ENCODE measurements at places on chromosomes 3 and 15.

GRCh38 chr15:27045796-27046195 is 74.8 kb downstream of the GABRG3 start:
- DNase-seq, result no peak

DNA sequence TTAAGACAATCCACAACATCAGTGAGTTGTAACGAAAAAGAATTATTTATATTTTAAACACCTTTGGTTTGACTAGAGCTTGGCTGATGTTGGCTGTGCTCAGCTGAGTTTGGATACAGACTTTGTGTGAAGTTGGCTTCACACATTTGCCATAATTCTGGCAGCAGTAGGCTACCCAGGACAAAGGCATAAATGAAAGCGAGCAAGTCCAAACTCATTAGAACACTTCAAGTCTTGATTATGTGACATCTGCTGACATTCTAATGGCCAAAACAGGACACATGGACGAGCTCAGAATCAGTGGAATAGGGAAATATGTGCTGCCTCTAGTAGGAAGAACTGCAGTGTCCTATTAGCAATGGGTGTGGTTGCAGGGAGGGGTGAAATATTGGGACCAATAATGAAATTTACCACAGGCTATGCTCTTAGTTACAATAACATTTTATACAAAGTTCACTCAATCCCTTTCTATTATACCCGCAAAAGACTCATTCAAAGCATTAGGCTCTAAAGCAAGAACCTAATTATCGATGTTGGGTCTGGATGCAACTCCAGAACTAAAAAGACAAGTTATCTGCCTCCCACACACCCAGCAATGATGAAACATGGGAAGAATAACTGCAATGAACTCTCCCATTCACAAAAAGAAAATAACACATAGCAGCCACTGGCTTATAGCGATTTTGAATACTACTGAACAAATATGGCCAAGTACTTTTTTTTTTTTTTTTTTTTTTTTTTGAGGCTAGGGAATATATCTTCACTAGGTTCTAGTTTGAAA is 493.9 kb upstream of the RASGRP1 start:
- no peak for DNase-seq

DNA sequence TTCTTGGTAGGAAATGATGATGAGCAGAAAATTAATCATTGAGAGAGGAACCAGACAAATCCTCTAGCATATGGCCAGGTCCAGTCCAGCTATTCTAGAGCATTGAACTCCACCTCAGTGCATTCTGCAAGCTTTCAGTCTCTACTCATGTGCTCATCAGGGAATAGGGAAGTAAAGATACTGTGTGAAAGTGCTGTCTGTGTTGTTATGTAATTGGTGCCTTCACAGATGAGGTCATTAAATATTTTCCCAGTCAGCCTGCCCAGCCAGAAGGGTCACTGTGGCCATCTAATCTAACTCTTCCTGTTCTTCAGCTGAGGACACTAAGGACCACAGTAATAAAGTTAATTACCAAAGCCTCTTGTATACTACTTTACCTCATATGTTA is 28.2 kb downstream of the C3orf62 start:
- DNase-seq, result no peak

DNA sequence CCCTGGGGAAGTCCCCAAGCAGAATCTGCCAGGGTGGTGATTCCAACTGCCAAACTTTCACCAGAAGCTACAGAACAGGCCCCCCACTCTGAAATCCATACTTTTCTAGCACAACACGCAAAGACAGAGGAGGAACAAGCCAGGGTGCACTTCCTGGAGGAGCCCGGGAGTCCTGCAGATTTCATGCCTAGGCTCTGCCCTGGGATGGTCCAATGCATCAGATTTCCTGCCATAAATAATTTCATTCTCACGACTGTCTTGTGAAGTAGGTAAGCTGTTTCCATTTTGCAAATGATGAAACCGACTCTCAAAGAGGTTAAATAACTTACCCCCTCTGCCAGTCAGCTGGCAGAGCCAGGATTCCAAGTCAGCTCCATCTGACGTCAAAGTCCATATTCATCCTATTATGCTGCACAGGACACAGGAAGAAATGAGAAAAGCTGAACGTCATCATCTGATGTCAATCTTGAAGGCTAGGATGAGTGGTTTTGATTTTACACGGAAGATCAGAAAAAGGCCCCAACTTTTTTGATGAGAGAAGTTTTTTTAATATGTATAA is 134.8 kb upstream of the IGF1R start:
- DNase-seq, result no peak

- DNase-seq, result no peak
Measured at GRCh38 chr15:74156678-74157411, 16.7 kb upstream of the ISLR start.

DNA sequence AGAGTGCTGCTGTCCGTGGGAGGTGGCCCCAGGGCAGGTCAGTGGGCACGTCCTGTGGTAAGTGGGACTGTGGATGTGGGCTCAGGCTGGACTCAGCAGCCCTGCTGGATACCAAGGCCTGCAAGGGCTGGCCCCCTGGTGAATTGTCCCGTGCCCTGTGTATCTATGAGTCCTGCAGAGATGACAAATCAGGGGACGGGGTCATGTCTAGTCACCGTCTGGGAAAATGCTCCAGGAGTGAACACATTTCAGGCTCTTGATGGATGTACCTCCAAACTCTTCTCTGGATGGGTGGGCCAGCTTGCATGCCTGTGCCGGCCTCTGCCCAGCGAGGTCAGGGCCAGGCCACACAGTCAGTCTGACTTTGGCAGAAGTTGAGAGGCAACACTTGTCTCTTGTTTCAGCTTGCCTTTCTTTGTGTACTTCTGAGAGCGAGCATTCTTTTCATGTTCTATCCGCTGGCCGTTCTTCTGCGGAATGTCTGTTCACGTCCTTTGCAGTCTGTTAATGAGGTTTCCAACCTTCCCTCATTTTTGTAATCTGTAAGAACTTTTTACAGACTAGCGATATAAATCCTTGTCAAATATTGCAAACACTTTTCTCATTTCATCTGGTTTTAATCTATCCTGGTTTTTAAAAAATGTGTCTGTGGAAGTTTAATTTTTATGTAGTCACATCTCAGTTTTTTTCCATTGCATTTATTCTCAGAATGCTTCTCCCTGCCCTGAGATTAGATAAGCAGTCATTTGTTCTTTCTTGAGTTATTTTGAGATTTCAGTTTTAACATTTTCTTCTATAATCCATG is 11.4 kb upstream of the STAB1 start:
- no peak for DNase-seq

- DNase-seq, result no peak
Measured at GRCh38 chr15:54520616-54521015, 542.4 kb downstream of the UNC13C start.

DNA sequence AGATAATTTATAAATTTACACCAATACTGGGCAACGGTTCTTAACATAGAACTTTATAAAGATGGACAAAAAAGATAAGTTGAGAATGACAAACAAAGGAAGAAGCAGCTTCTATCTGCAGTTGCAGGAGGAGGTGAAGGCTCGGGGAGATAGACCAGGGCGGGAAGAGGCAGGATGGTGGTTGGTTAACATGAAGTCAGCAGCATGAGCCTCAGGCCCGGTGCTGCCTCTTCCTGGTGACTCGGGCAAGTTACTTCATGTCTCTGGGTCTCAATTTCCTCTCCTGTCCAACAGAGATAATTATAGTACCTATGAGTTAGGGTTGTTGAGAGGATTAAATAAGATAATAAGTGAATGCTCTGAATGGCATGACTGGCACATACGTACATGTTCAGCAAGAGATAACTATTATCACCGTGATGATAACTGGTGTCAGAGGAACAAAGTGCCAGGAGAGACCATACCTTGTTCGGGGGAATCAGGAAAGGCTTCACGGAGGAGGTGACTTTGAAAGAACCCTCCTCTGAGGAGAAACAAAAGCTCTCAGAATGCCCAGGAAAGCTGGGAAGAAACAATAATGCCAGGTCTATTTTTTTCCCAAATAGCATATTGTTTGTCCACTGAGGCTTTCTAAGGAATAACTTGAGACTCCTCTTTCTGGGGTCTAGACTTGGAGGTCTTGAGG is 4.4 kb downstream of the PAK6 start:
- no peak for DNase-seq

DNA sequence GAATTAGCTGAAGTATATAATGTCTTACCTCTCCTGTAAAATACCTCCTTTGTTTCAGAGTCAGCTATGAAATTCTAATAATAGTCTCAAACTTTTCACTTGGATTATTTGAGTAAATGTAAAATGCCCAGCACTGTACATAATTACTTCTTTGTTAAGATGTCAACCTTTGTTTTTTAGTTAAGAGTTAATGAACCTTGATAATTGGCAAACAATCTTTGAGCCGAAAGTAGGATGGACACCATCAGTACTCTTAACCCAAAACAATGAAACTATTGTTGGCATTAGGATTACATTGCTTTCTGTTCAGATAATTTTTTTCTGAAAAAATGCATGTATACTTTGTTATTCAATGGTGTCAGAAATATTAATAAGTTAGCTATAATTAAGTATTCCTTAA is 3.0 kb upstream of the NECTIN3 start:
- DNase-seq, result no peak

DNA sequence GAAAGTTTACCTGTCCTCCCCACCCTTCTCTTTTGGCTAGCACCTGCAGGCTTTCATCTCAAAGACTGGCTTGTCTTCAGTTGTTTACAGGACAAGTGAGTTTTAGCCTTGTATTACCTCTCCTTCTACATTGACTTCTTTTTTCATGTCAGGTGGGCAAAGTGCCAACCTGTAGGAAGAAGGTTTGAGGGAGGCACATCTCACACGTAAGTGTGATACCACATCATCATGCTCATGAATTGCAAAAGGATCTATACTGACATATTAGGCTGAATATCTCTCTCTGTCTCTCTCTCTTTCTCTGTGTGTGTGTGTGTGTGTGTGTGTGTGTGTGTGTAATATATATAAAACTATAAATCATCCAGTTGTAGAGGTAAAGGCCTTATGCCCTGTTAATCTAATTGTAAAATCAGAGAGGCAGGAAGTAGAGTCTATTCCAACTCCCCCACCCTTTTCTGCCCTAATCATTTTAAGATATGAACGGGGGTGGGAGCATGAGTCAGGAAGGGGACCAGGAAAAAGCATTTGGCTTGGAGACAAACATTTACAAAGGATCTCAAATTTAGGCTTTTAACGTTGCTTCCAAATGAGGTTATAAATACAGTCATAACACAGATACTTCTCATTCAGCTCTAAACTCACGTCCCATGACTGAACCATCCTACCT is 107.0 kb upstream of the PFN2 start:
- DNase-seq, result no peak

- no peak for DNase-seq
Measured at GRCh38 chr15:75928680-75929608, 25.3 kb downstream of the FBXO22 start.

DNA sequence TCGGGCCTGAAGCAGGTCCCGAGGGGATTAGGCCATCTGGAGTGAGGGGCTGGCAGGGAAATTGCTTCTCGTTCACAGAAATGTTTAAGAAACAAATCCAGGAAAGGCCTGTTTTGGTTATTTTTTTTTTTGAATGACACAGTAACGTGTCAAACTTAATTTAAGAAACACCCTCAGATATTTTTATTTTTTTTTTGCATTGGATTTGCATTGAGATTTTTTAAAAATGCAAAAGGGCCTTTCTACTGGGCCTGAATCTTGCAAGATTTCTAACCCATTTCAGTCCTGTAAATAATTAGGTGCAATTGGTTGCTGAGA is 25.0 kb upstream of the KLF13 start:
- DNase-seq, result no peak

GRCh38 chr3:134807189-134807588 is 12.1 kb downstream of the EPHB1 start:
- no peak for DNase-seq

DNA sequence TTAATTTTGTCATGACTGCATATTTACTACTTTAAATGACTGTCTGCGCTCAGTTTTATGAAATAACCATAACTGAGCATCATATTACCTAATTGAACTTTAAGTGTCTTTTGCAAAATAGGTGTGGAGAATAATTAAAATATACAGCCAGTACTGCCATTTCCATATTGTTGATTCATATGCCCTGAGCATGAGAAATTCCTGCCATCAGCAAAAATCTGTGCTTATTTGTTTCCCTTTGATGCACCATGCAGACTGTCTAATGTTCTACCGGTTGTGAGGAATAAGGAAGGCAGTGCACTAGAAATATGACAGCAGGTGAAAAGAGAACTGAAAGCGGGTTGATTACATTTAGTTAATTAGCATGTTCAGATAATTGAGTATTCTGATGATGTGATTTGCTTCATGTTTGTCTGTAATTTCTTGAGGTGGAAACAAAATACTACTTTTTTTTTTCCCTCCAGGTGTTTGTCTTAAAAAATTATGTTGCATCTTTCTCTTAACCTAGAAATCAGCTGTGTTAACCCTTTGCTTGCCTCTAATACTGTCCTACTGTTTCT is 229.4 kb upstream of the AZI2 start:
- DNase-seq, result no peak

- no peak for DNase-seq
Measured at GRCh38 chr3:136621628-136622027, 130.6 kb downstream of the STAG1 start.

DNA sequence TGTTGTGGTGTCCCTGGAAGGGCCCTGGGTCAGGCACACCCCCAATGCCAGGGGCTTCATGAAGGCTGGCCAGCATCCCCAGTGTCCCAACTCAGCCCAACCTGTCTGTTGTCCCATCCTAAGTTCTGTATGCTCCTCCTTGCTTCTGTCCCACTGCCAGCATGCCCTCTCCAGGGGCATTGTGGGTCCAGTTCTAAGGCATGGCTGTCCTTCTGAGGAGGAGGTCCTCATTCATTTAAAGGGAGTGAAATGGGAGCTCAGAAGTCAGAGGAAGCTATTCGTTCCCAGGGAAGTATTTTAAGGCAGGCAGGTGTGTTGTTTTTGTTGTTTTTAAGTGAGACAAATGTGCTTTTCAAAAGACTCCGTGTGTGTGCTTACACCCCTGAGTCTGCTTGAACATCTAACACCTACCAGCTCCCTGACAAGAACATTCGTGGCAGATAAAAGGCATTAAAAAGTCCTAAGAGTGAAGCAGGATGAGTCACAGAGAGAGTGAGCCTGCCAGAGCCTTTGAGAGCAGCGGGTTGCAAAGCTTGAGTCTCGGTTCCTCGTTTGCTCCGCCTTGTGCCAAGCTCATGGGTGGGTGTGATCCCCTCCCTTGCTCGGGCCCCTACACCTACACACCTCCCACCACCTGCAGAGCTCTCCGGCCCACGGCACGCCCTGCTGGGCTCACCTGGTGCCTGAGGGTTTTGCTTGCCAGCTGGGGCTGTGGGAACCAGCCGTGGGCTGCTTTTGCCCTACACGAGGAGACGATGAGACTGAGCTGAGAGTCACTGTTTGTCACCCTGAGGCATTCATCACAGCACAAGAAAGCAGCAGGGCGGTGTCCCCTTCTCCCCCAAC is 183.4 kb upstream of the TOPAZ1 start:
- DNase-seq, result no peak

- DNase-seq, result no peak
Measured at GRCh38 chr15:60006203-60006862, 2.2 kb downstream of the FOXB1 start.
